ENCODE measurements at places on chromosomes 1 and 21. TPM values are rescaled to one million over a fixed set of nuclear protein-coding genes. Genes with fewer than 3 reads are reported as not detected.

DNA sequence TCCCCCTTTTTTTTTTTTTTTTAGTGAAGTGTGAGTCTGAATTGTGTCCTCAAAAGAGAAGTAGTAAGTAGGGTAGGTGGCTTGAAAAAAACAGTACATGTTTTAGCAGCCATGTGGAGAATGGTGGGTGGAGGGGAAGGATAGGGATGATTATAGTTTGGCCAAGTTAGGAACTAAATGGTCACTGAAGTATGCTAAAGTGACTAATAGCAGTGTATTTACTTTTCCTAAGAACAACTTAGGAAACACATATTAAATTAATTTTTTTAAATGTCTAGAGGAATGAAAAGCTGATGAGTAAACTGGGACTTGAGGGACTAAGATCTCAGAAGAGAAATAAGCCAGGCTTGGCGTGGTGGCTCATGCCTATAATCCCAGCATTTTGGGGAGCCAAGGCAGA is 55.5 kb downstream of the PLA2G4A start:
- peaks cover 18% of the 10 kb centered on the region for H3K4me1 ChIP-seq
- H3K27me3 ChIP-seq: no peaks in the 10 kb centered on the region
- H3K36me3 ChIP-seq: no peaks in the 10 kb centered on the region
- DNase-seq: no peak
- H3K27ac ChIP-seq: no peak overlapping the region

DNA sequence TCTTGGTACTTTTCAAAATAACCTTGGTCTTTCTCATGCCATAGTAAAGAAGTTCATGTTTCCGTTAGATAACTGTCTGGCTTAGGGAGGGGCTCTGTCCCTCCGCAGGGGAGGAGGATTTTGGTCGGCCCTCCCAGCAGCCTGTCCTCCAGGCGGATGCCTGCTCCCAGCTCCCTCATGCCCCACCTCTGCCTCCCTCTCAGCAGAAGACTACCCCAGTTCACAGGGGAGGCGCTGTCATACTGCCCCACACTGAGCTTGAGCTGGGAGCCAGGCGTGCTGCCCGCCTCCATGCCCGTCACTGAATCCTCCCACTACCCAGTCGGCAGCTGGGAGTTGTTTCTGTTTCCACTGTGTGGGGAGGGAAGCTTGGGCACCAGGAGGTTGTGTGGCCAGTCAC is 127.3 kb downstream of the CAMTA1 start:
- DNase-seq: no peak
- H3K4me1 ChIP-seq: peaks cover 16% of the 10 kb centered on the region
- H3K4me3 ChIP-seq: no peak overlapping the region

DNA sequence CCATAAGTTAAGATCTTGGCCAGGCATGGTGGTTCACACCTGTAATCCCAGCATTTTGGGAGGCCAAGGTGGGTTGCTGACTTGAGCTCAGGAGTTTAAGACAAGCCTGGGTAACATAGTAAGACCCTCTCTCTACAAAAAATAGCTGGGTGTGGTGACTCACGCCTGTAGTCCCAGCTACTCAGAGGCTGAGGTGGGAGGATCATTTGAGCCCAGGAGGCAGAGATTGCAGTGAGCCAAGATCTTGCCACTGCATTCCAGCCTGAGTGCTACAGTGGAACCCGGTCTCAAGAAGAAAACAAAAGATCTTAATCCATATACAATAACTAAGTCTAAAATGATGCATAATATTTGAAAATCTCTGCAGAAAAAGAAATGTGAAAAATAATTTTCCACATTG is 165.5 kb upstream of the NR5A2 start:
- no peak overlapping the region for H3K4me3 ChIP-seq
- DNase-seq: no peak
- no peaks in the 10 kb centered on the region for H3K36me3 ChIP-seq
- H3K27me3 ChIP-seq: no peaks in the 10 kb centered on the region
- H3K27ac ChIP-seq: no peak overlapping the region

DNA sequence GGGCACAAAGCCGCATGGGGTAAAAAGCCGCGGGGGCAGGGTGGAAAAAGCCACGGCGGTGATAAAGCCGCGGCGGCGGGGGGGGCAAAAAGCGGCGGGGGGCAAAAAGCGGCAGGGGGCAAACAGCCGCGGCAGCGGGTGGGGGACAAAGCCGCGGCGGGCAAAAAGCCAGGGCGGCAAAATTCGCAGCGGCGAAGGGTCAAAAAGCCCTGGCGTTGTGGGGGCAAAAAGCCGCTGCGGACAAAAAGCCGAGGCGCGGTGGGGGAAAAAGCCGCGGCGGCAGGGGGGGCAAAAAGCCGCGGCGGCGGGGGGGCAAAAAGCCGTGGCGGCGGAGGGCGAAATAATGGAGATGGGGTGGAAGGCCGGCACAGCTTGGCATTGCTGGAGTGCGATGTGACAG is 3902.9 kb downstream of the SRGAP2C start:
- H3K36me3 ChIP-seq: peaks cover 23% of the 10 kb centered on the region
- H3K4me1 ChIP-seq: no peaks in the 10 kb centered on the region
- no peak overlapping the region for H3K4me3 ChIP-seq
- peak overlapping the region; percentile 86 for H3K27ac ChIP-seq

- no peaks in the 10 kb centered on the region for H3K27me3 ChIP-seq
- DNase-seq: no peak
- no peak overlapping the region for H3K27ac ChIP-seq
These were observed 19.3 kb downstream of the SPEN start for GRCh38 chr1:15866721-15867201.

GRCh38 chr1:222404710-222405109 is 143.2 kb downstream of the HHIPL2 start:
- no peak overlapping the region for H3K4me3 ChIP-seq
- H3K27ac ChIP-seq: no peak overlapping the region
- DNase-seq: no peak
- no peaks in the 10 kb centered on the region for H3K36me3 ChIP-seq
- peaks cover 9% of the 10 kb centered on the region for H3K4me1 ChIP-seq

B3GALT6 gene
- total RNA-seq: 31.9 TPM

VWA5B1 gene
- total RNA-seq: 0.19 TPM
